ENCODE measurements at places on chromosomes 11 and 22. TPM values are rescaled to one million over a fixed set of nuclear protein-coding genes. Genes with fewer than 3 reads are reported as not detected.

DNA sequence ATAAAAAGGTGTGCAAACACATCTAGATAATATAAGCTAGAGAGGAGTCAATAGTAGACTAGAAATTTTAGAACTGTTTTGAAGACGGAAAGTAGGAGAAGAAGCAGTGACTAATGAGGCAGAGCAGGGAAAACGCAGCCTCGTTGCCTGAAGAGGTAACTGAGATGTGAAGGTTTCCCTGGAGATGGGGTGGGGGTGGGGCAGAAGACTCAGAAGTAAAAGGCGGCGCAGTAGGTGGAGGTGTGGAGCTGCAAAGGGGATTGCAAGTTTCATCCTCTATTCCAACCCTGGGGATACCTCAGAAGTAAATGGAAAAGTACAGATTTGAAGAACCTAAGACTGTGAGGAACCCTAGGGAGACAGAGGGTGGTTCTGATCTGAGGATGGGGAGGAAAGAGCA lies 109.5 kb downstream of the TMPRSS5 start:
- DNase-seq, result no peak
- no peak overlapping the region for H3K4me3 ChIP-seq
- H3K36me3 ChIP-seq, result no peaks in the 10 kb centered on the region
- H3K27me3 ChIP-seq, result peaks cover 15% of the 10 kb centered on the region
- no peaks in the 10 kb centered on the region for H3K4me1 ChIP-seq

HEPN1 gene
- not detected for total RNA-seq

DNA sequence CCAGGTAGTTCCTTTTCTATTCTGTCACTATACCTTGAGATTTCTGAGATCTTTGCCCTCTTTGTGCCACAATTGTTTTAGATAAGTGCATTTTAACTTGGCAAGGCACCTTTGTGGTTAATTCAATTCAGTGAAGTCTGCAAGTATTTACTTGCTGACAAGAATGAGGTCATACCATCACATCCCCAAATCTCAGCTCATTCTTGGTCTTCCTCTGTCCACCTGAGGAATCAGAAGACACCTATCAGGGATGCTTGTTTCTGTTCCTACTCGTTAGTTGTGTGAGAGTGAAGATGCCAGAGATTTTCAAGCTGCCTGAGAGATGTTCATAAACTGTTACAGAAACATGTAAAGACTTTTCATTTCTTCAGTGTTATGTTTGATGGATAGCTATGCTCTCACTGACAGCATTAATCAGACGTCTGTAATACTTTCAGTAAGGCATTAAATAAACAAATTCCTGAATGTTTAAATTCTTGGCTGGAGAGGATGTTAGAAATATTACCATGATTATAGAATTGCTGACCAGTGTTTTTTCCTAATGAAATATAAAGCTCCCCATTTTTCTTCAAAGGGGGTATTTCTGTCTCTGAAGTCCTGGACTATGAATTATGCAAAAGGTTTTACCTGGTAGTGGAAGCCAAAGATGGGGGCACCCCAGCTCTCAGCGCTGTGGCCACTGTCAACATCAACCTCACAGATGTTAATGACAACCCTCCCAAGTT lies 135.0 kb upstream of the MTNR1B start:
- H3K4me1 ChIP-seq, result no peaks in the 10 kb centered on the region
- no peak for DNase-seq
- H3K27me3 ChIP-seq, result no peaks in the 10 kb centered on the region
- H3K27ac ChIP-seq, result no peak overlapping the region
- no peak overlapping the region for H3K4me3 ChIP-seq

DNA sequence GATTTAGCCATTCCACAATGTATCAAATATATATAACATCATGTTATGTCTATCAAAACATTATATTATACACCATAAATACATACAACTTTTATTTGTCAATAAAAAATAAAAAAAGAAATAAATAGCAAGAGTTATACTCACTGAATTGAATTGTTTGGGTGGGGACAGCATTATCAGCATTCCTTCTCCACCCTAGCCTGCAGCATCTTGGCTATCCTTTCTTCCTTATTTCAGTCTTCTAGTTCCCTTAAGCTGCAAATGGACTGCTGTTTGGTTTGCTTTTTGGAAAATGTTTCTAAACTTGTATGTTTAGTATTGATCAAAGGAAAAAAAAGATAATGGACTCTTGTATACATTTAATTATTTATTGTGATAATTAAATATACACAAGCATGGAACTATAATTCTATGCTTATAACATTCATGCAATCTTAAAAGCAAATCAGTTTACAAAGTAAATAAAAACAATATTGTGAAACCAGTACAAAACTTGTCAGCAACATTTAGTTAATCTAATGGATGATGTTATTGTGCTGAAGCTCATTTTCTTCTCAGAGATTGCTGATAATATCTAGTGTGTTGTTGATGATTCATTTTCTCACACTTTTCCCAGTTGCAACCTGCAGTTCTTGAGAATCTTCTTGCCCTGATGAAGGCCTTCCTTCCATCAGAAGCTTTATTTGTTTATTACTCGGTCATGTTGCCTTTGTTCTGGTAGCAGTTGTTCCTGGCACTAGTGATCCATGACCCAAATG lies 5.0 kb downstream of the ARHGAP42 start:
- no peak for DNase-seq
- no peak overlapping the region for H3K27ac ChIP-seq
- H3K27me3 ChIP-seq, result no peaks in the 10 kb centered on the region
- H3K36me3 ChIP-seq, result no peaks in the 10 kb centered on the region

CCDC73 gene
- total RNA-seq, result not detected

Data from CD4-positive, alpha-beta T cell (primary cell).